ENCODE measurements at places on chromosomes 3 and 15.

GRCh38 chr15:55737373-55737772 is 5.6 kb downstream of the PRTG start:
- DNase-seq, result no peak

DNA sequence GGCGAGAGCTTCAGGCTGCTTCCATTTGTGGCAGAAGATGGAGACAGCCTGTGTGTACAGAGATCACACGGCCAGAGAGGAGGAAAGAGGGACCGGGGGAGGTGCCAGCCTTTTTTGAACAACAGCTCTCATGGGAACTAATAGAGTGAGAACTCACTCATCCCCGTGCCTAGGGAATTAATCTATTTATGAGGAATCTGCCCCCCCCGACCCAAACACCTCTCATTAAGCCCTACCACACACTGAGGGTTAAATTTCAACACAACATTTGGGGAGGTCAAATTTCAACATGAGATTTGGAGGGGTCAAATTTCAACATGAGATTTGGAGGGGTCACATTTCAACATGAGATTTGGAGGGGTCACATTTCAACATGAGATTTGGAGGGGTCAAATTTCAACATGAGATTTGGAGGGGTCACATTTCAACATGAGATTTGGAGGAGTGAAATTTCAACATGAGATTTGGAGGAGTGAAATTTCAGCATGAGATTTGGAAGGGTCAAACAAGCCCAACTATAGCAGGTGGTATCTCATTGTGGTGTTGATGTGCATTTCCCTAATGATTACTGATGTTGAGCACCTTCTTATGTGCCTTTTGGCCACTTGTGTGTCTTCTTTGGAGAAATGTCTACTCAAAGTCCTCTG is 20.6 kb upstream of the RFTN1 start:
- DNase-seq, result no peak

GRCh38 chr15:69042531-69042930 is 28.0 kb downstream of the NOX5 start:
- no peak for DNase-seq

- no peak for DNase-seq
These were observed 271.5 kb downstream of the SATB1 start for GRCh38 chr3:18153571-18154173.

GRCh38 chr3:124951511-124952281 is 17.1 kb upstream of the MUC13 start:
- no peak for DNase-seq

DNA sequence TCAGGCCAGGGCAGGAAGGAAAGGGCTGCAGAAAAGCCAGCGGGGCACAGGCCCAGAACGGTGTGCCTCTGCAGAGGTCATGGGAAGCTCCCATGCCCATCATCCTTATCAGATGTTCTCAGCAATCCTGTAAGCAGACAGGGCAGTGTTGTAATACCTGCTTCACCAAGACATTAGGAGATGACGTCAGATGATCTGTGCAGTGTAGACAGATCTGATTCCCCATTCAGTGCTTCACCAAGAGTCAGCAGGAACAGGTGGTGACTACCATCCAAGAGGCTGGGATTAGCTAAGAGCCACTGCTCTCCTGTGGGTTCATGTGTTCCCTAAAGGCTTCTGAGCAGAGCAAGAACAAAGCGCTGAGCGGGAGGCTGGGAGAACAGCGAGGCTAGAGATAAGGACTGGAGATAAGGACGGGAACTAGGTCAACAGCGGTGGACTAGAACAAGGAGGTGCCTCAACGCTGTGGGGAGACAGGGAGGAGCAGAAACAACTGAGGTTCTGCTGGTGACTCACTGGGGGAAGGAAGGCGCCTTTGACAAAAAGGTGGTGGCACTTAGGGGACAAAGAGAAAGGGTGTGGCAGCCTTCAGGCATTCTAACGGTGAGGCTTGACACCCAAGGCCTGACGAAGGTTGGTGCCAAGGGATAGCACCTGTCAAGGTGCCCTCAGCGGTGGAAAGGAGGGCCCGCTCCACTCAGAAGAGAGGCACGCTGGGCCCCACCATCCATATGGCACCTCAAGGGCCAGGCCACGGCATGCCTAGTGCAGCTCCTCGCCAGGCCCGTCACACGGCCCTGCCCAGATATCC is 28.4 kb downstream of the CCDC12 start:
- peak; percentile 26 for DNase-seq
